Fibroblast of skin of back (primary cell): ENCODE measurements at places on chromosomes 12 and 14.

GRCh38 chr12:80293759-80294158, 150.3 kb upstream of the PTPRQ start:
- DNase-seq: no peak

DNA sequence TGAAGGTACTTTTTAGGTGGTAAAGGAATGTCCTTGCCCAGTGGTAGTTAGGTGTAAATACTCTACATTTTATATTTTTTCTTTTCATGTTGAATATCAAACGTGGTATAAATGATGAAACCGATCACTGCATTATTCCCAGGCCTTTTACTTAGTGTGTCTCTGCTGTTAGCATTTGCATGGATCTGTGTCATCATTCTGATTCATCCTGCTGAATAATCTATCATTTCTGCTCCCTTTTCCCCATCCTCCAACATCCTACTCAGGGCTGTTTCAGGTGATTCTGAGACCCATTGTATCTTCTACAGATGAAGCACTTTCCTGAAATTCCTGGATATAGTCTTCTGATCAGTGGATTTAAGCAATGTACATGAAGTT, 61.0 kb upstream of the PTHLH start:
- DNase-seq: peak; percentile 37

GRCh38 chr12:45121224-45121623, 70.3 kb upstream of the DBX2 start:
- no peak for DNase-seq

GRCh38 chr12:39429809-39430208, 13.1 kb downstream of the KIF21A start:
- no peak for DNase-seq
